Activated CD4-positive, CD25-positive, alpha-beta regulatory T cell treated with anti-CD3 and anti-CD28 coated beads, Interleukin-2, amount 50 U/mL, for 24 hours (primary cell): ENCODE measurements at places on chromosomes 3 and 15.
A peak's percentile ranks its signal among the peaks of the same experiment; 100 is the strongest.

DNA sequence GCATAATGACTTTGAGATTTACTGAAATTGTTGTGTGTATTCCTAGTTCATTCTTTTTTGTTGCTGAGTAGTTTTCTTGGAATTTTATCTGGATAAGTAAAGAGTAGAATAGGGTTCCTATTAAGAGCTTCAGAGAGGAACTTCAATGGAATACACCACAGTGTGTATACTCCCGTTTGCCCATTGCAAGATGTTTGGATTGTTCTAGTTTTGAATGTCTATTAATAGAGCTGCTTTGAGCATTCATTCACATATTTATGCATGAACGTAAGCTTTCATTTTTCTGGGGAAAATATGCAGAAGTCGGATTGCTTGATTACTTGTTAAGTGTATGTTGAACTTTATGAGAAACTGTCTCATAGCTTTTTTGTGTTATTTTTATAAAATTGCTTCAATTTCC is 580.5 kb downstream of the OTOL1 start:
- no peak for ATAC-seq

DNA sequence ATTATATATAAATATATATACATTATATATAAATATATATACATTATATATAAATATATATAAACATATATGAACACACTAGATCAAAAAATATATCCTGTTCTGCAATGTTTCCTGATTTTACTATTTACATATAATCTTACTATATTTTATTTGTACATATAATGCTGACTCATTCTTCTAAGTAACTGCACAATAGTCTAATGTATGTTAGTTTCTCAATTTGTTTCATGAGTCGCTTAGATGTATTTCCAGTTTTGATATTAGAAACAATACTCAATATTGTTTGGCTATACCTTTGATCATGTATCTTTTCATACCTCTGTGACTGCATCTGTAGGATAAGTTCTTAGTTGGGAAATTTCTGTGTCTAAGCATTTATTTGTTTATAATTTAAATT is 669.9 kb upstream of the CCDC54 start:
- ATAC-seq = no peak

DNA sequence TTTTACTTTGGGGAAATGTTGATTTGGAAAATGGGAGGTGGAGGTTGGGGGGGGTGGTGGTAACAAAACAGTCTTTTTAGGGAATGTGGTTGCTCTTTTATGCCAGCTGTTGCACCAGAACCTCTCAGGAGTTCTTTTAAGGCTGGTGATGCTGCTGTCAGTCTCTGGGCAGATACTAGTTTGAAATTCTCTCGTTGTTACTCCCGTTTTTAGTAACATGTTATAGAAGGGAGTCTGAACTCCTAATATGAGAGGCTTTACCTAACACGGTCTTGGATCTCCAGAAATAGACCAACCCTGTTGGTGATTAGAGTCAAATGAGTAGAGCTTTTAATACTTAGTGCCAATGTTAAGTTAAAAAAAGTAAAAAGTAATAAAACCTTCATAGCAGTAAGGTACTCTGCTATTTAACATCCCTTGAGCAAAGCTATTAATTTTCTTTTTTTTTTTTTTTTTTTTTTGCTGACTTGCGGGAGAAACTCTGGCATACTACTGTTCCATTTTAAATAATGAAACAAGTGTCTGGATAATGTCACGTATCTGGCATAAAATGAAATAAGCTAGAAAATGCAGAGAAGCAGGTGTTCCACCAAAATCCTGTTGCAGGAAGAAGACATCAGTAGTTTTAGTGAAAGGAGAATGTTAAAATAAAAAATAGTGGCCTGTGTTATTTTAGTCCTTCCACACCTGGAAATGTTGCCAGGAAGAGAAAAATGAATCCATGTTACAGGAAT is 156.7 kb downstream of the CACNA1D start:
- no peak for ATAC-seq

DNA sequence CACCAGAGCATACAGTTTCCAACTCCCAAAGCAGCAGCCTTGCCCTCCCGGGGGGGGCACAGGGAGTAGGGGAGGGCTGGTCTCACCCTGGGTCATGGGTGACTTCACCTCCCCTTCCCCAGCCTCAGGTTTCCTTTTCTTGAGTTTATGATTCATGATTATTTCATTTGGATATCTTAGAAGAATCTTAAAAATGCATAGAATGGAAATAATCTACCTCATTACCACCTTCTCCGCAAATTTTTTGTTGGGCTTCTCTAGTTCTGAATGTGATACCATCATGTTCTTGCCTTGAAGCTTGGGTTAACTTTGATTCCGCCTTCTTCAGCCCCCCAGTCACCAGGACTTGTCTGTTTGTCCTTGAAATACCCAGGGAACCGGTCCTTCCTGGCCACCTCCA is 148.8 kb upstream of the ROPN1 start:
- ATAC-seq = no peak

DNA sequence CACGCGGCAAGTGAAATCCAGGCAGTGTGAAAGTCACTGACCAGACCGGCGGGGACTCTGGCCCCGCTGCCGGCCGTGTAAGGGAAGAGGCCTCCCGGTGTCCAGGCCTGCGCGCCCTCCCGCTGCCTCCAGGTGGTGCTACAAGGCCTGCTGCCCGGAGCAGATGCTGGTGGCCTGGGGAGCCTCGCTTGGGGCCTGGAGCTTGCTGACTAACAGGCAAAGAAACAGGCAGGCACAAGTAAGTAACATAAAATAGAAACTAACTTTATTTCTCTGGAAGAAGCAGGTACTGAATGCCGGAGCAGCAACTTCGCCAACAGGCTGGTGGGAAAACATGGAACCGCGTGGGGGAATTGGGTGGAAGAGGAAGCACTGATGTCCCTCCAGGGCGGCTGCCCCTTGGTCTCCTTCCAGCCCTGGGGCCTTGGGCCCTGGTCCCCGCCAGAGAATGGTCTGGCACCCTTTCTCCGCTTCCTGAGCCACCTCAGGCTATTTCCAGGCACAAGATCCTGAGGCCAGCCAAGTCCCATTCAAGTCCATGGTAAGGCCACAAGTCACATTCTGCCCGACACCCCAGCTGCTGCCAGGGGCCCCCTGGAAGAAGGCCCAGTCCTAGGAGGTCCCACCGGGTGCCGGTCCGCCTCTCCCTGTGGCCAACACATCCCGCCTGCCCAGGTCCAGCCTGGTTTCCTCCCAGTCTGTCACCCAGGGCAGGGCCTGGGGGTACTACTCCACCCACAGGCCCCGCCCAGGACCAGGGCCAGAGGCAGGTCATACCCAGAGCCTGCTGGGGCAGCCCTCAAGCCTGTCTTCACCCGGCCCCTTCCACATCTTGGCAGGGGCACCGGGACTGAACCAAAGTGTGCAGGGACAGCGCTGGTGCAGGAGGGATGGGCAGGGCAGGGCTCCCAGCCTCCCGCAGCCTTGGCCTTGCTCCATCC is 45.0 kb downstream of the TNK2 start:
- peak; percentile 89 for ATAC-seq

DNA sequence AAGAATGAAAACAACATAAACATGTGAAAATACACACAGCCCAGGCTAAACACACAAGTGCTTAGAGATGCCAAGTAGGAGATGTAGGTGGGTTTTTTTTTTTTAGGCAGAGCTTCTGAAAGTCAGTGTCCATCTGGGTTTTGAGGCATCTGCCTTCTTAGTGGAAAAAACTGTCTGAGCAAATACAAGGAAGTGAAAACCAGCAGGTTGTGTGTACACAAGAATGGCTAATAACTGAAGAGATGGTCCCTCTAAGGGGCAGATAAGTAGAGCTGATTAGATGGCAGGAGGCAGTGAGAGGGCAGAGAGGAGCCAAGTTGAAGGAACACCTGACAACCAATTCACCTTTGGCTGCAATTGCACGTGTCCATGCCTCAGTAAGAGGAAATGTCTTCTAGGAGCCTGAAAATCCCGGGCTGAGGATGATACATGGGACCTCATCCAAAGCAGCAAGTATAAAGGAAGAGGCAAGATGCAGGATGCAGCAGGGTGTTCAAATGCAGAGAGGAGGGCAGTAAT is 34.9 kb downstream of the CYP19A1 start:
- ATAC-seq = no peak

DNA sequence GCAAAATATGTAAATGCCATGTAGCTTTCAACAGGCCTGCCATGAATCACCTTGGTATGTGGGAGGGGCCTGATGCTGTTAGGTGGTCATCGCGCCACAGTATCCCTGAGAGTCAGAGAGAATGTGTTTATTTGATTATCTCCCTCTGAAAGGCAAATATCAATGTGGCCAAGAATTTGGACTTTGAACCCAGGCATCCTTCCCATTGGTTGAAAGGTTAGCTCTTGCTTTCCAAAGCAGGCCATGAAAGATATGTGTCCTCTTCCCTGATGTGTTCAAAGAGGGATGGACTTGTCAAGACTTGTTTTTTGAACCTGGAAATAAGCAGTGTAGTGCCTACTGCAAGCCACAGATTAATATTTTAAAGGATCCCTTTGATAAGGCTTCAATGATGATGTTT is 36.7 kb downstream of the SRP14 start:
- no peak for ATAC-seq

DNA sequence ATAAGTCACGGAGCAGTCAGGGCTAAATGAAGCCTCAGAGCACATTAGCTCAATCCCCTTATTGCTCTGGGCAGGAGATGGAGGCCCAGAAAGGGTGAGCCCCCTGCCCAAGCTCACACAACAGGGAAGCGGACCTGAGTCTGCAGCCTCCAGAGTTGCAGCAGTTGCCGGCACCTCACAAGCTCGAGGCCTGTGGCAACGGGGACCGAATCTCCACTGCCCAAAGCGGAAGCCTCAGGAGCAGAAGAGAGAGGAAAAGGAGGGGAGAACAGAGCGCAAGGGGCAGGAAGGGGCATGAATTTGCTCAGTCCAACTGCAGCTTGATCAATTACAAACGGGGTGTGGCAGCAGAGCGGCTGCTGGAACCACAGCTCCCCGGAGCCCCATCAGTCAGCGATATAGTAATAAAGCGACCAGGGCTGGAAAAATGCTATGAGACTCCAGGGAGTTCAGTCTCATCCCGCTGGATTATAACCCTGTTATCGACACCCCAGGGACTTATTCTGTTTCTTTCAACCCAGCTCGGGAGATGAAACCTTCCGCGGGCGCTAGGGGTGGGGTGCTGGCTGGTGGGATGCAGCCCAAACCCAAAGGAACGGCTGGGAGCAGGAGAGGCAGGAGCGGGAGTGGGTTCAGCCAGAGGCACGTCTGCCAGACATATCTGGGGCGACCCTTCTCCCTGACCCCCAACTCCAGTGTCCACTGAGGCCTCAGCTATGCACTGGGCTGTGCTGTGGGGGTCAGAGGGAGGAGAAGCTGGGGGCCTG is 219.7 kb upstream of the LINGO1 start:
- ATAC-seq = no peak

- no peak for ATAC-seq
These were observed 947.3 kb downstream of the ROBO1 start for GRCh38 chr3:78820542-78820941.

GRCh38 chr3:58398669-58399333 is 34.8 kb downstream of the PDHB start:
- ATAC-seq = no peak

DNA sequence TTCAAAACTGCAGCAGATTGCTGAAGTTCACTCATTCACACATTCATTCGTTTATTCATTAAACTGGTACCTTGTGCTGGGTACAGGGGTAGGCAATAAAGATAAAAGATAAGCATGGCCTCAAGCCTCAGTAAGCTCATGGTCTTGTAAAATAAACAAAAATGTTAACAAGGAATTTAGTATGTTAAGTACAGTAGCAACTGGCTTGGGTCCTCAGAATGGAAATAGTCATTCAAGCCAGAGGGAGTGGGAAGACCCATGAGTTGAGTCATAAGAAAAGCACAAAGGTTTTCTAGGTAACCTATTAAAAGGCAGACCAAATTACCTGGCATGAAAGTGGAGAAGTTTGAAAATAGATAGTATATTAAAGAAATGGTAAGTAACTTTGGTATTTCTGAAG is 163.3 kb downstream of the CDIN1 start:
- ATAC-seq = no peak

DNA sequence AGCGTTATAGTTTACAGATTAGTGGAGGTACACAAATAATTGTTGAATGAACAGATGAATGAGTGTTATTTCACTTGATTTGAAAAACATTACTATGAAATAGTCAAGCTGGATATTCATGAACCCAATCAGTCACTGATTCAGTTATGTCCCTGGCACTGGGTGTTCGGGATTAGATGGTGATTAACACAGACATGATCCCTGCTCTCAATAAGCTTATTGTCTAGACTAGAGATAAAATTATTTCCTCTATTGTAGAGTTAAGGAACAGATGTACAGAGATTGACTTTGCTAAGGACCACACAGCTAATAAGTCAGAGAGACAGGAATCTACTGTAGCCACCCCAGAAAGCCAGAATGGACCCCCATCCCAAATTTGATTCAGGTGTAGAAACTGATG is 963 bp downstream of the GRAMD1C start:
- ATAC-seq = no peak

DNA sequence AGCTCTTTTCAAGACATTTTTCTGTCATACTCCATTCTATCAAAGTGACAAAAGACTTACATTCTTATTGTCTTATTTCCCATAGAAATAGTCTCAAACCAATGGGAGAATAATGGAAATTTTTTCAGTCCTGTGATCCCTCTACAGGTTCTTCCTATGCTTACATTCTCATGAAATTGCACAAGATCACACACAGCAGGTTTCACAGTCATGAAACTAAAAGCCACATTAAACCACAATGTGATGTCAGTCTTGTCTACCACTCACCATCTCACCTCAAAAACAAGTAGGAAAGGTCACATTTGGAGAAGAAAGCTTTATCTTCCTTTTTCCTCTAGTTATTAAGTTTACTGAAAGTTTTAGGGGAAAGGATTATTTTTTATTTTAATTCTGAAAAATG is 161.0 kb upstream of the RORA start:
- ATAC-seq = no peak

- ATAC-seq = no peak
These were observed 312.1 kb upstream of the TGFBR2 start for GRCh38 chr3:30294241-30294667.

DNA sequence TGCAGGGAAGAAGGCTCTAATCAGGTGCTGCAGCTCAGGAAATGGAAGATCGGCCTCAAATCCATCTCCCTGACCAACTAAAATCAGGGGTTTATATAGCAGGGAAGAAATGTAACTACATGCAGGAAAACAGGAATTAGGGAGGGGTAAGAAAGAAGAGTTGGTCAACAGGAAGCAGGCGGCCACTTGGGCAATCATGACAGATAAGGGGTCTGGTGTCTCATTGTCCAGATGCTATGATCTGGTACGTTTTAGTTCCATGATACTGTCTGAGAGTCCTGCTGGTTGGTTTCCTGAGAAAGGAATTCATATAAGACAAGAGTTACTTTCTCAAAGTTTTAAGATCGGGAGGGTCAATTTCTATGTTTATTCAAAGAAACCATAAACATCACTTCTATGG is 24.2 kb downstream of the KATNBL1 start:
- no peak for ATAC-seq

GRCh38 chr15:67178569-67179210 is 75.8 kb downstream of the AAGAB start:
- ATAC-seq = no peak

DNA sequence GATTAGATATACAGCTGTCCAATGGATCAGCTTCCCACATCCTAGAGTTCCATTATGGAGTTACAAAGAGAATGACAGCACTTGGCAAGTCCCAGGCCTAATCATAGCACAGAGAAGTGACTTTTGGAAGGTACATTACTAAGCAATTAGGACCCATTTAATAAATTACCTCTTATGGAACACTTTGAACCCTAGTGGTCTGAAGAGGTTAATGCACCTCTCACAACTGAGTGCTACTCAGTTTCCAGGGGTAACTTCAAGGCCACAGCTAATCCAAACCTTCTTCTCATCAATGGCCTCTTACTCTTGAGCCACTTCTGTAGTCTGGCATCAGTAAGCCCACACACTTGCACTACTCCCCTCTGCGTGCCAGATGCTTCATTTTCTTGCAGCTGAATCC is 34.9 kb upstream of the MEIS2 start:
- no peak for ATAC-seq
